Stimulated activated CD4-positive, alpha-beta T cell treated with anti-CD3 and anti-CD28 coated beads, Interleukin-1b, Interleukin-23, amount 100 ng/mL, for 4 hours (primary cell): ENCODE measurements at places on chromosomes 5 and 9.

- DNase-seq = no peak
Measured at GRCh38 chr5:53478411-53479044, 1.9 kb upstream of the FST start.

DNA sequence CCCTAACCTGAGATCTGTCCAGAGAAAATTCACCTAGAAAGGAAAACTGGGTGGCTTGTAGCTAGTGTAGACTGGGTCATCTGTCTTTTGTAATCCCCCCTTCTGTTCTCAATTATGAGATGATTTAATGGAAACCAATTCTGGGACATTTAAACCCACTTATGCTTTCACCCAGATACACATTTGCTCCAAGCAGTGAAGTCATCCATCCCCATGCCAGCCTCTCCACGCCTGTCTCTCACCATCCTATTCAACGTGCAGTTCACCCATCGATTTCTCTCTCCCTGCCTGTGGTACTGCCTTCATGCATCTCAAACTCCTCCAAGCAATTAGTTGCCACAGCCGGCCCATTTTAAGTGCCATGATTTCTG, 1.8 kb downstream of the PHF19 start:
- DNase-seq = no peak

- no peak for DNase-seq
Measured at GRCh38 chr9:132049900-132050299, 29.8 kb downstream of the MED27 start.

DNA sequence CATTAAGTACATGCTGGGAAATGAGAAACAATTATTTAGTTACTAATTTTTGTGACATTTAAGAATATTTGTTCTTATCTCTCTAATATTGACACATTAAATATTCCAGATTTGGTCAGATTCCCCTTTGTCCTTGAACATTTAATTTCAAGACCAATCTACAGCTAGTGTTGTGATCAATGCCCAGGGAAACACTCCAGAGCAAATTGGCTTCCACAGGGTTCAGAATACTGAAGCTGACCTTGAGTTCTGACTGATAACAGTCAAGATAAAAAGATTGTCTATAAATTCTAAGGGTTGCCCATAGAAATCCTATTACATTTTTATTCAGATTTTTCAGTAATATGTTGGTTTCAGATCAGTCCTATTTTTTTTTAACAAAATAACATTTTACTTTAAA, 31.3 kb downstream of the ZFYVE16 start:
- no peak for DNase-seq

DNA sequence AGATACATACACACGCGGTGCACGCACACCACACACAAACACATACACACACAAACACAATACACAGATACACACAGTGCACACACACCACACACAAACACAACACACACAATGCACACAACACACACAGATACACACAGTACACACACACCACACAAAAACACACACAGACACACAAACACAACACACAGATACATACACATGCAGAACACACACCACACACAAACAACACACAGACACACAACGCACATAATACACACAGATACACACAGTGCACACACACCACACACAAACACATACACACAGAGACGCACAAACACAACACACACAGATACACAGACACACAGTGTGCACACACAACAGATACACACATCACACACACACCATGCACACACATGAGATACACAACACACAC, 5.9 kb upstream of the CCDC187 start:
- DNase-seq = no peak

DNA sequence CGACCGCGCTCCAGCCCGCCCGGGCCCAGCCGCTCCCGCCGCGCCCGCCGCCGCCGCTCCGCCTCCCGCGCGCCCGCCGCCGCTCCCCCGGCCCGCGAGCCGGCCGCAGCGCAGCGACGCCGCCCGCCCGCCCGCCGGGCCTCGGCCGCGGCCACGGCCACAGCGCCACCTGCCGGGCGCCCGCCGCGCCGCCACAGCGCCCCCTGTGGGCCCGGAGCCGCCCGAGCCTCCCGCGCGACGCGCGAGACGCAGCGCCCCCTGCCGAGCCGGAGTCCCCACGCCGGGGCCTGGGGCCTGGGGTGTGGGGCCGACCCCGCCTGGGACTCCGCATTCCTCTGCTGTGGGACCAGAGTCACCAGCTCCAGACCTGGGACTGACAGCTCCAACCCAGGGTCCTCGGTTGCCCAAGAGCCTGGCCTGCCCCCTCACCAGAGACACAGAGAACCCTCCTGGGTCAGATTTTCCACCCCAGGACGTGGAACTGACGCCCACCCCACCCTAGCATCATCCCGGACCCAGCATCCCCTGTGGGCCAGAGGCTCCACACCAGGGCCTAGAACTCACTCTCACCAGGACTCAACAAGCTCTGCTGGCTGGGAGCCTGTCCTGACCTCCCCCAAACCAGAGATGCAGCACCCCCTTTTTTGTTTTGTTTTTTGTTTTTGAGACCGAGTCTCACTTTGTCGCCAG, at the start of gene RAPGEF1:
RAPGEF1 (minus strand) TSS at position 118 of the 690 bp plus-strand sequence. CDS start 246 bp downstream, outside the sequence.
- DNase-seq = peak; percentile 86

DNA sequence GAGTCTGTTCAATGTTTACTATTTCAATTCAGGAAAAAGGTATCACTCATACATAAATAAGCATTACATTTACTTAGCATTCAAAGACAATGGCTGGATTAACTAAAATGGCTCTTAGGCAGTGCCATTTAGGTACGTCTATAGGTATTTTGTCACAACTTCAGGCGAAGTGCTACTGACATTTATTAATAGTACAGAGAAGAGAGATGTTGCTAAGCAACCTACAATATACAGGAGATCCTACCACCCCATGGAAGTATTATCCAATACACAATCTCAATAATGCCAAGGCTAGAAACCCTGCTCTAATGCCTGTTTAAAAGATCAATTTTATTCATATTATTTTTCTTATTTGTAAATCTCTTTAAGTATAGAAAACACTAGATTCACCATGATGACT, 76.0 kb downstream of the UBAP2 start:
- no peak for DNase-seq

GRCh38 chr5:56692359-56693219, 122.8 kb upstream of the MAP3K1 start:
- no peak for DNase-seq

- DNase-seq = no peak
Measured at GRCh38 chr9:107489144-107489673, 360 bp downstream of the KLF4 start.

DNA sequence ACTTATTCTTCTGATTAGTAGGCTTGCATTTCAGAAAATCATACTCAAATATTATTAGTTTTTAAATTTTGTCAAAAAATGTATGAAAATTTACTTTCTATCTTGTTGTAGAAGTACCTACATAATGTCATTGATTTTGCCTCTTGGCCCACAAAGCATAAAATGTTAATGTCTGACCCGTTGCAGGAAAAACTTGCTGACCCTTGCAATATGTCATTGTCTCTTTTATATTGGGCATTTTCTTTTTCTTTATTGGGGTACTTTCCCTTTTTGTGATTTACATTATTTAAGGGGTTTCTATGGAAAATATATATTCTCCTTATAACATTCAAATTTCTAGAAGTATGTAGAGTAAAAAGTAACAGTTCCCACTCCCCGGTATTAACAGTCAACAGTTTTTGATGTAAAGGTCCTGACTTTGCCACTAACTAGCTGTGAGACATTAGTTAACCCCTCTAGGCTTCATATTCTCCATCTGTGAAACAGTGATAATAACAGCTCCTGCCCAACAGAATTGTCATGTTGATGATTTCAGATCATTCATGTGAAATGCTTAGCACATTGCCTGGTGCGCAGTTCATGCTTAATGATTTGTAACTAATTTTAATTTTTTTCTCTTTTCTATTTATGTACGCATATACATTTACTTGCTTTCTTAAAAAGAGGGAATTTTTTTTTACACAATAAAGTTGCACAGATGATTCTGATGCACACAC, 243.2 kb downstream of the ARHGAP26 start:
- DNase-seq = no peak

- no peak for DNase-seq
Measured at GRCh38 chr5:98391921-98392625, 381.4 kb upstream of the RGMB start.

GRCh38 chr5:135446206-135446605, 942 bp downstream of the DCANP1 start:
- no peak for DNase-seq

- no peak for DNase-seq
Measured at GRCh38 chr5:61525512-61526206, 193.6 kb downstream of the ZSWIM6 start.

DNA sequence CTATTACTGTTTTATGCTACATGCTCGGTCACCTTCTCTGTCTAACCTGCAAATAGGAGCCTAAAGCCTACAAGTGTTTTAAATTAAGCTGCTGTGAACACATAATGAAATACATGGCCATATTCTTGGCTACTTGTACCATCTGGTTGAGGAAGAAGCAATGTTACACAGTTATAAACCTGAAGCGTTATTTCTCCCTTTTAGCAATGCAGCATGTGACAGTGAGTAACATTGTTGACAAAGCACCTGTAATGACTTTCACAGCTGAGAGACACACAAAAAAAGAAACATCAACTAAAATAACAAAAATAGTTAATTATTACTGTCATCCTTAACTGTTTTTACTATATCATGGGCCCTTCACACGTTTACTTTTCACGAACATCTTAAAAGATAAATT, 146.9 kb downstream of the RORB start:
- DNase-seq = no peak

DNA sequence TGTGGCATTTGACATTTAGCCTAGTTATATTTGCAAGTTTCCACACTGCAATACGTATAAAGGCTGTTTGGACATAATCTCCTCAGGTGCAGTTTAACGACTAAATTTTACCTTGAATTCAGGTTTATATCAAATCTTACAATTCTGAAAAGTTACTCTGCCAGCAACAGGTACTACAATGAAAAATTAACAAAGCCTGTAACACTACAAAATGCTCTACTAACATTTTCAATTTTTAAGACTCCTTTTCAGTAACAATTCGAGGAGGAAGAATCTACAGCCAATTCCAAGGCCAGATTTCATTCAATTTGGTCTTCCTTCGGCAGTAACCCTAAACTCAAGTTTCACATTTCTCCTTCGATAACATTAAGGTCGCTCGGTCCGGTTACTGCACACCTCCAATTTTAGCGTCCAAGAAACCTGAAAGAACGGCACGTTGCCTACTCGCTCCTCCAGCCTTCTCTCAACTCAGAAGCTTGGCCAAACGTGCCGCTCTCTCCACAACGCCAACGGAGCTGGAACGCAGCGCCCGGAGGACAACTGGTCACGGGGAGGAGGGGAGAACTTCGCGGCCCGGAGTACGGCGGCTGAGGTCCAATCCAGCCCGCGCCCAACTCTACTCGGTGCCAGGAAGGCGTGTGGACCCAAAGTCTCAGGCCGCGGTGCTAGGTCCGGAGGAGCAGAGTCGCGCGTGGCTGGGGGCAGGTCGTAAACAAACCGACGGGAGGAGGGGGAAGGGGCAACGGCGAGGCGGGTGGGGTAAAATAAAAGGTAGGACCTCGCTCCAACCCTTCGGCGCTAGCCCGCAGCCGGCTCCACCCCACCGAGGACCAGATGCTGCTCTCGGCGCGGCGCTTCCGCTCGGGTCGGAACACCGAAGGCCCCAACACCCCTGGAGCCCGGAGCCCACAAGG, 681 bp downstream of the FNIP1 start:
- peak; percentile 17 for DNase-seq

DNA sequence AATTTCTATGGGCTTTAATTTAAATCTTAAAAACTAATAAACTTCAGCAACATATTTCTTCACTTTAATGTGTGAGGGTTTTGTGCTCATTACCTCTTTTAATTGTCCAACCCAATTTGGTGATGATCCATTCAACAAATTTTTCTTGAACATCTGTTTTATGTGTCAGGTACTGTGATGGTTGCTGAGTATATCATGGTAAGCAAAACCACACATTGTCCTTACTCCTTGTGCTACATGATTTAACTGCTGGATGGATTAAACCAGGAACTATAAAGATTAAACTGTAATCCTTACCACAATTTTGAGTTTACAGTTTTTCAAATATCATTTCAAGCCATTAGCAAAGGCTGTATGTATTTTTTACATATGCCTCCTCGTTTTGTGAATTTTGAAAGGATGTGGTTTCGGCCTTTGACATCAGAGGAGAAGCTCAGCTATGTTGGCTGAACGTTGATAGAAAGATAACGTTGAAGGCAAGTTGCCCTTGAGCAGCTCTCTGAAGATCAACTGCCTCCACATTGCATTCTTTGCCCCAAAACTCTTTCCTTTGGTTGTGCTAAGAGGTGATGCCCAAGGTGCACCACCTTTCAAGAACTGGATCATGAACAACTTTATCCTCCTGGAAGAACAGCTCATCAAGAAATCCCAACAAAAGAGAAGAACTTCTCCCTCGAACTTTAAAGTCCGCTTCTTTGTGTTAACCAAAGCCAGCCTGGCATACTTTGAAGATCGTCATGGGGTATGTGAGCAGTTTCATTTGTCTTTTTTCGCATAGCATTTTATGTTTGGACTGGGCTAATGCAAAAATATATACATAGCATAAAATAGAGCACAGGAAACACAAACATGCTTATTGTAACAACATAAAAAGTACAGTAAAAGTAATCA, at the start of gene ITK:
ITK (plus strand) TSS at position 467 of the 891 bp plus-strand sequence; CDS start at position 605, 138 bp downstream.
- no peak for DNase-seq

DNA sequence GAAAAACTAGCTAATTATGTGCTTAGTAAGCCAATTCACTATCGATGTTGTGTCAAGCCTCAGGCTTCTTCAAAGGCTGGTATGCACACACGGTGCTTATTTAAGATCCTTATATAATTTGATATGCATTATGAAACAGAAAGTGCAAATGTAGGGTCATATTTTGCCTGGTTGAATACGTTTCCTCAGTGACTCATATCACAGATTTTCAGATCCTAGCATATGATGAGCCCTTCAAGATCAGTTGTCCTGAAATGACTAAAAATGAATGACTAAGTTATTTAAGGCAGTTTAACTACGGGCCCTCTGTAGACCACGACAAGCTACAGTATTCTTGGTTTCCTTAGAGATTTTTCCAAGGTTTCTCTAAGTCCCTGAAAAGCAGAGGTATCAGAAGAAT, 778.3 kb downstream of the PRELID2 start:
- DNase-seq = no peak

- no peak for DNase-seq
Measured at GRCh38 chr5:51279983-51280706, 103.1 kb upstream of the ISL1 start.

GRCh38 chr9:35842795-35843194, 13.8 kb downstream of the TMEM8B start:
- no peak for DNase-seq
